ENCODE measurements at places on chromosomes 3 and 15.
A peak's percentile ranks its signal among the peaks of the same experiment; 100 is the strongest.

DNA sequence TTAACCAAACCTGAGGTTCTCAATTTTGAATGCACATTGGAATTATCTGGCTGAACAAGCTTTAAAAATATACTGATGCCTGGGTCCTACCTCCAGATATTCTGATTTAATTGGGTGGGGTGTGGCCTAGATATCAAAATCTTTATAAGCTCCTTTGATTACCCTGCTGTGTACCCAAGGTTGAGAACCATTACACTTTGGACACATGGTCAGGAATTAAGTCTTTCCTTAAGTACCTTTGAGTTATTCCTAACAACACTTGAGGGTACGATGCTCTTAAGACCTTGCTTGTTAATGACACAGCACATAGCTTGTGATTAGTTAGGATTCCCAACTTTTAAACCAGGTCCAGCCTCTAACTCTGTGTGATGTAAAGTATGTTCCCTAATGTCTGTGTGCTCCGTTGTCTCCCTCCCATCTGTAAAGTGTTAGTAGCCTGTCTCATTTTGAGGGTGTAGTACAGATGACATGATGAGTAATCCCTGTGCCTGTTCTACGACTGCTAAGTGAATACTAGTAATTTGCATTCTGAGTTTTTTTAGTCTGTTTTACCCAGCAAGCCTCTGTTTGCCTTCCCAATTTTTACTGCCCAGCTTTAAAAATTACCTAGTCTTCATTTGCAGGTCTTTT, 154.9 kb downstream of the KLHL25 start:
- no peak for DNase-seq

DNA sequence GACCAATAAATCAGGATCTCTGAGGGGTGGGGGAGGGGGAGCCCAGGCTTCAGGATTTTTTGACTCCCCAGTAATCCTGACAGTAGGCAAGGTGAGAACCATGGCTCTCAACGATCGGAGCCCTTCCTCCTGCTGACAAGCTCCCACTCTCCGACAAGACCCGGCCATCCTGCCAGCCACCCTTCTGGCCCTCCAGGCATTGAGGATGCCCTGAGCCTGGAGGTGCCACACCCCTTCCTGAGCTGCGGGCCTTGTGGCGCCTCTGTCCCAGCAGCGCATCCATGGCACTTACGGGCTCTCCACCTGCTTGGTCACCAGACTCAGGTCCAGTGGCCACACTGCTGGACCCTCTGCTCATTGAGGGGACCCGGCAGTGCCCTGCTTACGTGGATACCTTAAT, 46.0 kb downstream of the MGLL start:
- DNase-seq: no peak

DNA sequence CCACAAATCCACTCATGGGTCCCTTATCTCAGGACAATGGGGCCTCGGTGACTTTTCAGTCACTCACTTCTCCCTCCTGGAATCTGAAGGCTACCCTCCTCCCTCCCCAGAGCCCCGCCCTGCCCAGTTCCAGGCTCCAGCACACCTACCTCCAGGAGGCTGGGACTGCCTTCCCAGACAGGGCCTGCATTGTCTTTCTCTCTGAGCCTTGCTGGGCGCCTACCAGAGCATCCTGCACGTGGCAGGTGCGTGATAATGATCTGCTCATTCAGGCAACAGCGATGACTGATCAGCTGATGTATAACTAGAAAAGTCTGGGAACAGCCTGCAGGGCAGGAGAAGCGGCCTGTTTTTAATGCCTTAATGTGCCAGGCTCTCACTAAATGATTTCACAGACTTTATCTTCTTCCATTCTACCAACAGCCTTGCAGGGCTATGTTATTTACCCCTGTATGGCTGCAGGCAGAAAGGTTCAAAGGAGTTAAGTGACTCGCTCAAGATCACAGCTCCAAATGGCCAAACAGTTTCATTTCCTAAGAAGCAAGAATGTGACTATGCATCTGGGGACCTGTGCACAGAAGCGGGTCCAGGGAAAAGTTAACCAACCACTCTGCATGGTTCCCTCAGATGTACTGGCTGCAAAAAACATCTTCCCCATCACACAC, 6.3 kb downstream of the ADAMTS17 start:
- DNase-seq: no peak

DNA sequence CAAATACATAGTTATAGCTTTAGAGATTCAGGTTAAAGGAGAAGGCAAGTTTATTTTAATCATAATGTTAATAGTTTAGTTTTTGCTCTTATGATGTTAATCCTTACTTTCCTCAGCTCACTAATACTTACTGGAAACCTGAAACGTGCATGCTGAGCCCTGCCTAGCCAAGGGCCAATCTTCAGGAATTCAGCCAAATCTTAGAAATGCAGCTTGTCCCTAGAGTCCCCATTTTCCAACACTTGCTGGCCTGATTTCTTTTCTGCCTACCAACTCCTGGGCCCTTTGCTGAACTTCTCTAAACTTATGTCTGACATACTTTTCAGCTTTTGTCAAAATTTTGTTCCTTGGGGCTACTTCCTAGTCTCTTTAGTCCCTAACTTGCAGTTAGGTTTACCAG, 22.8 kb downstream of the BCHE start:
- DNase-seq: no peak

DNA sequence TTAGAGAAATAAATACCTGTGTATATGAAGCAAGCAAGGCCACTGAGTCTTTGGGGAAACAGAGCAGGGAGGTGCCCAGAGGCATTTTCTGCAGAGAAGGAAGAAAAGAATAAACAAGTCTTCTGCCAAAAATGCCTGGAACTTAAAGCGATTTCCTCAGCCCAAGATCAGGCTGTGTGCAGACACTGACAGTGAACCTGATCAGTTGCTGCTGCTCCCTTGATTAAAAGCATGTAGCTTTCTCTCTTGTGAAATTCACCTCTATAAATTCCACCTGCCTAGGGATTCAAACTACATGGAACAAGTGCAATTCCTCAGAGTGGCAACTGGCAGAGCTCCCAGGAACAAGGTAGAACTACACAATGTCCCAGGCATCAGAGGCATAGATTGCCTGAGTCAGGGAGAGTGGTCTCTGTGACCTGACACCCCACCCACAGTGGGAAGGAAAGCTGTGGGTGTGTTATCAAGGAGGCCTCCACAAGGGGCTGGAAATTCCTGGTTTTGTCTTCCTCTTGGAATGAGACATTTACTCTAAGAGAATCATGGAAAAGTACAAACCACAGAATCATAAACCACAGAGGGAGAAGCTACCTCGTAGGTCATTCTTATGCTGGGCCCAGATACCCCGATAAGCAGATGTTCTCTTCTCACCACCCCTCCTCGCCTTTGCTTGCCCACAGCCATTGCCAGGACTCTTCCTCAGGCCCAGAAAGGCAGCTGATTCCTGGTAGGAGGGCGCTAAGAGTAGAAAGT, 1.8 kb upstream of the ZBTB38 start:
- peak; percentile 4 for DNase-seq

All from MM.1S (cell line).